Cerebellar nuclear complex (tissue), 1 donor: ENCODE measurements at places on chromosomes 7 and 10.

GRCh38 chr10:67808704-67809103, 29.3 kb downstream of the DNAJC12 start:
- DNase-seq: peak; percentile 32

DNA sequence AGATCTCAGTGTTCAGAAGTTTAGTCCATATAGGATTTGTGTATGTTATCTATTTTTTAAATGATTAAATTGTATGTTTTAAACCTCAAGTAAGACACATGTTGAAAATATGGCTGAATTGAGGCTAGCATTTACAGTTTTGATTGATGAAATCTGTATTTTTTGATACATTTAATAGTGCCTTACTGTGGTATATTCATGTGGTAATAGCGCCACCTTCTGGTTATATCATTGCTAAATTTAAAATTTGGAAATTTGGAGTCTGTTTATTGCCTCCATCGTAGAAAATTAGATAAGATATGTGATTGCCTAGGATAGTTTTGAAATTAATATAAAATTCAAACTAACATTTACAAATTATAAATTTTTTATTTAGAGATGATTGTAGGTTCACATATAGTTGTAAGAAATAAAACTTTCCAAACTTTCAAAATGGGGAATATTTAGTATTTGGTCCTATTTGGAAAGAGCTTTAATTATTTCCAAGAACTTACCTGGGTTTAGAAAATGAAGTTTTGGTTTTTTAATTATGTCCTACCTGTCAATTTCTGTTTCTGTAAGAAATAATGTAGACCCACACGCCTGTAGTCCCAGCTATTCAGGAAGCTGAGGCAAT, 19.1 kb upstream of the ARMS2 start:
- no peak for DNase-seq

DNA sequence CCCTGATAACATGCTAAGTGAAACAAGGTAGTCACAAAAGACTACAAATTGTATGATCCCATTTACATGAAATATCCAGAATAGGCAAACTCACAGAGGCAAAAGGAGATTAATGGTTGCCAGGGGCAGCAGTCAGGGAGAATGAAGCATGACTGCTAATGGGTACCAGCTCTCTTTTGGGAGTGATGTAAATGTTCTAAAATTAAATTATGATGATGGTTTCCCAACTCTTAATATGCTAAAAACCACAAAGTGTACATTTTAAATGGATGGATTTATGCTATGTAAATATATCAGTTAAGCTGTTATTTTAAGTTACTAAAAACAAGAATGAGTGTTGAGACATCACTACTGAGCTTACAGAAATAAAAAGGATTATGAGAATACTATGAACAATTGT, 12.6 kb downstream of the CYP51A1 start:
- DNase-seq: no peak

- DNase-seq: no peak
Measured at GRCh38 chr10:101258179-101258885, 29.1 kb upstream of the LBX1 start.

DNA sequence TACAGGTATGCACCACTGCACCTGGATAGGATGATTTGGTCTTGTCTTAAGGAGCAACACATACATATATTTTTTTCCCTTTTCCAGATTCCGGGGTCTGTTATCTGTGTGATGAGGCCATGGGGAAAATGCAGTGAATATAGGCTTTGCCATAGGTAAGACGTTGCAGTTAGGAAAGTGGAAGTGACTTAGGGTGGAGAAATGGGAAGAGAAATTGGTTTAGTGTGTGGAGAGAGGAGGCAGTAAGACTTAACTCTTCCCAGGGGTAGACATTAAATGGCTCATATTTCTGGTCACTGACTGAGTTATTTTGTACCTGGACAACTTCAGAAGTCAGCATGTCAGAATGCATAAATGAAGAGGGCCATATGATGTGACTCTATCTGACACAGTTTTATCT, 66.7 kb downstream of the PFKFB3 start:
- no peak for DNase-seq

DNA sequence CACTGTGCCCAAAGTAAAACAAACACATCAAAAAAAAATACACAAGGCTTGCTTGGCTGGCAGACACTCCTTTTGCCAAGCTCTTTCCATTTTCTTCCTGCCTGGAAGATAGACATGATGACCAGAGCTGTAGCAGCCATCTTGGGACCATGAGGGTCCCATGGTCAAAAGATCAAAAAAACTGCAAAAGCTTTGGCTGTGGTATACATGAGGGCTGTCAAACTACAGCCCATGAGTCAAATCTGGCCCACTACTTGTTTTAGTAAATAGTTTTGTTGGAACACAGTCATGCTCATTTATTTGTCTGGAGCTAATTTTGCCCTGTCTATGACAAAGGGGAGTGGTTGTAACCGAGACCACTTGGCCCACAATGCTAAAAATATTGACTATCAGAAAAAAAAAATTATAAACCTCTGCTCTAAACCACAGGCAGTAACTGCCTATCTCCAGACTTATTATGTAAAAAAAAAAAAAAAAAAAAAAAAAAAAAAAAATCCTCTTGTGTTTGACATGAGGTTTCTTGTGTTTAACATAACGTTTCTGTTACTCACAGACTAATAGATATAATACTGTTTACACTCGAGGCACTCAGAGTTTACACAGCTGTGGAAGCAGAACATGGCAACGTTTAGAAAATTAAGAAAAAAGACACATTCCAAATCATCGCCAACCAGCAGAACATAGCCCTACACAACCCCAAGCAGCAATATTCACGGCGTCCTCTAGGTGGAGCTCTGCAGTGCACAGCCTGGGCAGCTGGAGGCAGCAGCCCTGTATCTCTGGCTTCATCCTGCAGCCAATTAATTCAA, 36.9 kb downstream of the ASB13 start:
- DNase-seq: no peak

GRCh38 chr10:69044546-69044945, 43.4 kb upstream of the SRGN start:
- no peak for DNase-seq

DNA sequence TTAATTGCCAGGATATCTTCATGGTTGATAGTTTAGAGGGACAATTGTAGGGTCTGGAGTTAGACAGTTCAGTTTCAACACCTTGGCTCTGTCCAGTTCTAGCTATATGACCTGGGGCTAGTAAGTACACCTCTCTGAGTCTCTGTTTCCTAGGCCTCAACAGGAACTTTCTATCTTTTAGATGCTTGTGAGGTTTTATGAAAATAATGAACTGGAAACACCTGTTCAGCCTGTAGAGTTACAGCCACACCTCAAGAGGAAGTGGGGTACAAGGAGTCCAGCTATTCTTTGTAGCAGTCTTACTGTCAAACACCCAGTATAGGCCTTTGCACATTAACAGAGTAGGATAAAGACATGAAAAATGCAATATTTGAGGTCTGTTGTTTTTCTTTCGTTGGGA, 73.4 kb downstream of the CHRM2 start:
- DNase-seq: no peak

DNA sequence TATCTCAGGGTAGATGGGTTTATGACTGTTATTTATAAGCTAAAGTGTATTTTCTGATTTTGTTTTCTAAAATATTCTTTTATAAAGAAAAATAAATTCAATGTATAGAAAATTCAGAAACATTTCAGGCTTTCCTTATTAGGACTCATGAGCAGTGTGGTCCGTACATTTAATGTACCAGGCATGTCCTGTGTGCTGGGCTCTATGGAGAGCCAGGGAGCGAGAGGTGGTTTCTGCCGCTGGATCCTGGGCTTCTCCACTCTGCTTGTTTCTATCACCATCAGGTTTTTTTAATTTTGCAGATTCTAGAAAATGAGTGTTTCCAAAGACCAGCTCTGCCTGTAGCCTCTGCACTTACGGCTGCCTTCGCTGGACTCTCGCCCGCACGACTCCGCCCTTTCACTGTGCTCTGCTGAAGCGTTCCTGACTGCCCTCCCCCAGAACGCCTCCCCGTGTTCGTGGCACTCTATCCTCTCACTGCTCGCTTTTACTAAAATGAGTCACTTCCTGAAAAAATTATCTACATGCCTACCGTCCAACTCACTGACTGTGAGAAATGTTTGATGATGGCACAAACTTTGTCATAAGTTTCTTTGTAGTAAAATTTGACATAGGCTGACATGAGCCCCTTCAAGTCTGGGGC, 188.5 kb downstream of the ZMYND11 start:
- no peak for DNase-seq

DNA sequence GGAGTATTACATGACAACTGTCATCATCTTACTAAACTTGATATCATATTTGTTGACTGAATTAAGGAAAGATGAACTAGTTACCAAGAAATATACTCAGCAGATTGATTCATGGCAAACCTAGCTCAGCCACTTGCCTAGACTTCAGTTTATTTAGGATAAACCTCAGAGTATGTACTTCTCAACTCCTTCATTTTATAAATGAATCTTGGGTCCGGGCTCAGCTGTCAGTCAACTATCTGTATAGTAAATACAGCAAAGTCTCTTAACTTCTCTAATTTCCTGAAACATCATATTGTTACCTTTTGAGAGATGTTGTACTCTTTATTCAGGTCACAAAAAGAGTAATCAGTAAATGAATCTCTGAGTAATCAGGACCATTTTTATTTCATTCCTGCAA, 211.0 kb upstream of the KLF14 start:
- no peak for DNase-seq

- DNase-seq: no peak
Measured at GRCh38 chr10:88408096-88408495, 175.0 kb downstream of the RNLS start.

DNA sequence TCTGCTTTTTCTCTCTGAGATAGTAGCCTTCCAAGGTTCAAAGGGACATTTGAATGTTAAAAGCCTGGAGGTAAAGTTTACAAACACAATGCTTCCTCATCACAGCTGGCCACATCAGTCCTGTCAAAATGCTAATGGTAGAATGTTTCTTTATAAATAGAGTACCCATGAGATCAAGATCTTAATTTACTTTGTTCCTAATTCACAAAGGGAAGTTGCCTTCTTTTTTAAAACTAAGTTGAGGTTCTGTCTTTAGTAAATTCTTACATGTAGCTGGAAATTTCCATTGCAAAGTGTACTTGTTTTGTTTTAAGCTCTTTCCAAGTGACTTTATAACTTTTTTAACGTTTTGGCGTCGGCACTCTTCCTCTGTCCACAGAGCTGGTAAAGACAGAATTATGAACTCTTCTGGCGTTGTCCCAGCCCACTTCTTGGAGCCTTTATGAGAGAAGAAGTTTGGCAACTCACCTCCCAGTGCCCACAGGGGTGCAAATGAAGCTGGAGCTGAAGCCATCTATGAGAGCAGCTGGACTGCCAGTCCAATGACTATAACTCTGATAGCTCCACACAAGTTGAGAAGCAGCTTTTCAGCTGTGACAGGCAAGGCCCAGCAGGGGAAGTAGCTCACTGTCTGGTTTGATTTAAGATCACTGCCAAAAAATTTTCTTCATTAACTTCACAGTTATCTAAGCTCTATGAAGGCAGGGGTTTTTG, 23.3 kb downstream of the FZD1 start:
- no peak for DNase-seq

DNA sequence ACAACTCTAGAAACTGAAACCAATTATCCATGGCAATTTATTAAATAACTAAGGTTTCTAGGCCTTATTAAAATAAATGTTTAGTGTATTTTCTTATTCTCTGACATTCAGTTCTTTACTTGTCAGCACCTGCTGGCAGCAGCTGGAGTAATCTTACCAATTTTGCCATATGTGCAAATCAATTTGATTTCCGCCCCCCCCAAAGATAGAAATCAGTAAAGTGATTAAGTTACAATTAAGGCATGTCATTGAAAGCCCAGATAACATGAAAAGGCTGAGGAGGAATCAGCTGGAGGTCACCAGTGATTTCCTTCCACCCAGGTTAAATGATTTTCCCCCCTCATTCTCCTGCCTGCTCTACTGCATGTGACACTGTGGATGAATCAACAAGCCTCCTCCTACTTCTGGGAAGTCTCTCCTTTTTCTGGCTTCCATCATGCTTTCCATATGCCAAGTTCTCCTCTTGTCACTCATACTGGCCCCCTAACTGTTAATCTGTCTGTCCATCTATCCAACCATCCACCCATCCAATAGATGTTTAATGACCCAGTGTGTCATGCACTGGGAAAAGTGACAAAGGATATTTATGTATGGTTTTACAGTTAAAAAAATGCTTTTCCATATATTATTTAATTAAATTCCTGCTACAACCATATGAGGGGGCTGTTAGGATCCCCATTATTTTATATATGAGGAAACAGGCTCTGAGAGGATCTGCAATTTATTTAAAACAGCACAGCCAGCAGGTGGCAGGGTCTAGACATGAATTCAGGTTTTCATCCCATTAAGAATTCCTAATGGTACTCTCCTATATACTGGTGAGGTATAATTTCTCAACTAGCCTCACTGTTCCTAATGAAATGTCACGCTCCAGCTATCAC, 116.5 kb downstream of the ATXN7L1 start:
- DNase-seq: peak; percentile 32

DNA sequence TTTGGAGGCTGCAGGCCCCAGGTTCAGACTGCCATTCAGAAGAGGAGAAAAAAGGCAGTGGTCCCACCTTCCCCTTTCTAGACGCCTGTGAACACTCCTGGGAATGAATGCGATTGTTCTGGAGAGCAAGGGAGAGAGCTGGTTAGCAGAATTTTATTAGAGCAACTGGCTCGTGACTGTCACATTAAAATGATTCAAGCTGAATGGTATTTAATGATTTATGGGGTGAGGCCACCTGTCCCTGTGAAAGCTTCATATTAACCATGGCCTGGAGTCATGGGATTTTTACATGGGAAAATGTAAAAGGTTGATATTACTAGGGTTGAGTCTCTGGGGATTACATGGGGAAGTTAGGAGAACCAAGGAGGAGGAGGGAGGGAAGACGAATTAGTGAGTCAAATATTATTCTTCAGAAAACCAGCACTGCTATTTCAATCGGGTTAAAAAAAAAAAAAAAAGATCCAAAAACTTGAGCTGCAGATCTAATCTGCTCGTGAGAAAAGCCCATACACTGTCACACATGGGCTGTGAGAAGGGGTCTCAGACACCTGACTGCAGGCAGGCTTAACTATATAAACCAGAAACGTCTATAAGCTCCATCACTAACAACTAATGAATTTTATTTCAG, 8.3 kb downstream of the CXCL12 start:
- no peak for DNase-seq

DNA sequence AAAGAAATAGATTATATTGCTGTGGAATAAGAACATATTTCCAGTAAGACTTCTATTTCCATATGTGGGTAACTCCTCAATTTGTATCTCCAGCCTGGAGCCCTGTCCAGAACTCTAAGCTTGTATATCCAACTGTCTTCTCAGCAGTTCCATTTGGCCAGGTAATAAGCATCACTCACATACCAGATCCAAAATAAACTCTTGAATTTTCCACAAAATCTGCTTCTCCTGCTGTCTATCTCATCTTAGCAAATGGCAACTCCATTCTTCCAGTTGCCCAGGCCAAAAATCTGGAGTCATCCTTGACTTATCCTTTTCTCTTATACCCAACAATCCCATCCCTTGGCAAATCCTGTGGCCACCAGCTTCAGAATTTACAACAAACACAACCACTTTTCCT, 325.8 kb downstream of the CAMK1D start:
- DNase-seq: no peak

- no peak for DNase-seq
Measured at GRCh38 chr10:74063256-74063655, 65.3 kb downstream of the VCL start.
